ENCODE measurements at places on chromosomes 1 and 21.

GRCh38 chr1:31891280-31891679 is 46.9 kb downstream of the PTP4A2 start:
- no peak for DNase-seq

DNA sequence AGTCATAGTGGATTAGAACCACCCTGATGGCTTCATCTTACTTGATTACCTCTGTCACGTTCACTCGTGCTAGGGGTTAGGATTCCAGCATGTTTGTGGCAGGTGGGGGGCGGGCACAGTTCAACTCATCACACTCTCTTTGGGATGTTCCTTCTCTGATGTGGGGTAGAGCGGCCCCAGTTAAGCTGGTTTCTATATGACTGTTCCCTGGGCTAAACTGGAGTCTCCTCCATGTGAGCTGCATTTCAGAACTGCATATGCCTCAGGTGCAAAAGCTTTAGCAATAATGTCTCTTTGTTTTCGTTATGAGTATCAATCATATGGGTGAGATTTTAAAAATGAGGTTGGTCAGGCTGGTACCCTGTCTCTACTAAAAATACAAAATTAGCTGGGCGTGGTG is 393.2 kb downstream of the RPS6KC1 start:
- DNase-seq = no peak

DNA sequence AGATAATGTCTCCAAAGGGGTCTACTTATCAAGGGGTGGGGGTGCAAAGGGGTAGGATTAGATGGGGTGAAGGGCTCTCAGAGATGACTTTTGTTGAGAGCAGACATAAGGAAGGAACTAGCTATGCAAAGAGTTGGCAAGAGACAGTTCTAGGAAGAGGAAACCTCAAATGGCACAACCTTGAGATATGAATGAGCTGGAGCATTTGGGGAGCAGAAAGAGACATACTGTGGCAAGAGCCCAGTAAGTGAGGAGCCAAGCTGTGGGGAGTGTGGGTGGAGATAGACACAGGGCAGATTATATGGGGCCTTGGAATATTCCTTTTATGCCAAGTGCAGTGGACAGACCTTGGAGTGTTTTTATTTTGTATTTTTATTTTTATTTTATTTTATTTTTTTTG is 84.8 kb upstream of the BTG3 start:
- no peak for DNase-seq

- DNase-seq = no peak
Observed at GRCh38 chr1:7899741-7900140, 40.9 kb downstream of the TNFRSF9 start.

- no peak for DNase-seq
Observed at GRCh38 chr1:162687870-162688269, 55.6 kb downstream of the DDR2 start.

- no peak for DNase-seq
Observed at GRCh38 chr1:4172644-4173599, 272.9 kb upstream of the C1orf174 start.

GRCh38 chr21:19510653-19511052 is 1107.1 kb upstream of the TMPRSS15 start:
- DNase-seq = no peak
